ENCODE measurements at places on chromosomes 3 and 15.

GRCh38 chr3:170081079-170081741 is 43.4 kb downstream of the GPR160 start:
- DNase-seq = peak; percentile 3

GRCh38 chr3:65314269-65314668 is 626.5 kb upstream of the ADAMTS9 start:
- no peak for DNase-seq

GRCh38 chr3:5053021-5053831 is 68.9 kb upstream of the ARL8B start:
- peak; percentile 38 for DNase-seq

DNA sequence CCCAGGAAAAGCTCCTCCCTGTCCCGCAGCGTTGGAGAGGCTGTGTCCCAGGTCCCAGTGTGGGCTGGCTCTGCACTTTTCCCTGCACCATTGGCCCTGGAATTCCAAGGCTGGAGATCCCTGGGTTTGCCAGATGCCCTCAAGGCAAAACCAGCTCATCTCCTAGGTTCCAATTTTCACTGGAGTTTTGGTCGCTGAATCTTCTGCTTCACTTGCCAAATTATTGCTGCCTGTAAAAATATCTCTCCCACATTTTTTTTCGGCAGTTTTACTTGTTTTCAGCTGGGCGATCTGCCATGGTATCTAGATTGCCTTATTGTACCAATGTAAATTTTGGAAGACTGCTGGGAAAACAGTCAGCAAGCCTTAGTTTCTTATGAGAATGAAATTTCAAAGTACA is 150.9 kb upstream of the ATP10A start:
- DNase-seq = no peak

All from HCEC 1CT (cell line).